T1000 (cell line): ENCODE measurements at places on chromosomes 7 and 10.

DNA sequence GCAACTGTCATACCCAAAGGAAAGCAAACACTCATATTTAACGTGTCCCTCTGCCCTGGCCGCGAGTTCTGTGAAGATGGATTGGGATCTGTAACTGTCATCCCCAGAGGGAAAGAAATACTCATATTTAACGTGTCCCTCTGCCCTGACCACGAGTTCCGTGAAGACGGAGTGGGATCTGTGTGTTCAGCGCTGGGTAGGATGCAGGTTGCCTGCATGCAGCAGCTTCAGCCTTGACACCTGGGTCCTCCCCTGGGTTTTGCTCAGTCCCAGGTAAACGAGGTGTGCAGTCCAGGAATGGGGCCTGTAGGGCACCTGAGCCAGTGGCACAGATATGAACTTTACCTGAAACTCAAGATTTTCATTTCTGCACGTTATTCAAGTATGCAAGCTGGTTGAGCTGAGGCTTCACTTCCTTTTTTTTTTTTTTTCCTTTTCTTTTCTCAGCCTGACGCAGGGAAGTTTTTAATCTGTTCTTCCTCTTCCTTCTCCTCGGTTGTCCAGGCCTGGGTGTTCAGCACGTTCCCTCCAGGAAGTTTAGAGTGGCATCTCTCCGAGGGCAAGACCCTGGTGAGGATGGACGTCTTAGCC, 159.0 kb upstream of the SHH start:
- no peak for DNase-seq

DNA sequence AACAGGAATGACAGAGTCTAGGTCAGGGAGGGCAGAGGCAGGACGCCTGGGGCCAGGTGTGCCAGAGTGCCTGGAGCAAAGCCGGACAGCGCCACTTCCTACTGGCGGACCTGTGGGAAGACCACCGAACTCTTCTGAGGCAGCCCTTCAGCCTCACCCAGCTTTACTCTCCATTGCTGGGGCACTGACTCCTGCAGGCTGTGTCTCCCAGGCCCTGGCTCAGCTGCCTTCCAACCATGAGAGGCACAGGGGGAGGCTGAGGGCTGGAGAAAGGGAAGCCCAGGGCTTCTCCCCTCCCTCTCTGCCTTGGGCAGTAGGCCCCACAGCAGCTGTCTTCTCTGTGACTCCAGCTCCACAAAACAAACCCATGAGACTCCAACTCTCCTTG, 139.6 kb upstream of the UNC5B start:
- DNase-seq: no peak

GRCh38 chr7:66939325-66939724, 18.3 kb downstream of the TMEM248 start:
- no peak for DNase-seq

DNA sequence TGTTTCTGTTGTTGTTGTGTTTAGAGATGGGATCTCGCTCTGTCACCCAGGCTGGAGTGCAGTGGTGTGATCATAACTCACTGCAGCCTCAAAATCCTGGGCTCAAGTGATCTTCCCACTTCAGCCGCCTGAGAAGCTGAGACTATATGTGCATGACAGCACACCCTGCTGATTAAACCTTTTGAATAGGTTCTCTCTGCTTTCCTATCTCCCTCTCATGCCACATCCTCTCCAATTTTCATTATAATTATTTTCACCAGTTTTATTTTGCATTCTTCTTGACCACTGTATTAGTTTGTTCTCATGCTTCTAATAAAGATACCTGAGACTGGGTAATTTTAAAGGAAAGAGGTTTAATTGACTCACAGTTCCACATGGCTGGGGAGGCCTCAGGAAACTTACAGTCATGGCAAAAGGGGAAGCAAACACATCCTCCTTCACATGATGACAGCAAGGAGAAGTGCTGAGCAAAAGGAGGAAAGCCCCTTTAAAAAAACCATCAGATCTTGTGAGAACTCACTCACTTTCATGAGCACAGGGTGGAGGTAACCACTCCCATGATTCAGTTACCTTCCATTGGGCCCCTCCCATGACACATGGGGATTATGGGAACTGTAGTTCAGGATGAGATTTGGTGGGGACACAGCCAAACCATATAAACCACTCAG, 12.9 kb downstream of the AGK start:
- DNase-seq: no peak

GRCh38 chr7:105530126-105530525, 1.9 kb upstream of the RINT1 start:
- DNase-seq: no peak

GRCh38 chr7:29990931-29991330, 1.3 kb upstream of the SCRN1 start:
- DNase-seq: no peak

GRCh38 chr7:1062296-1063294, 18.2 kb downstream of the GPR146 start:
- no peak for DNase-seq

GRCh38 chr7:132311733-132312132, 264.5 kb downstream of the PLXNA4 start:
- no peak for DNase-seq

DNA sequence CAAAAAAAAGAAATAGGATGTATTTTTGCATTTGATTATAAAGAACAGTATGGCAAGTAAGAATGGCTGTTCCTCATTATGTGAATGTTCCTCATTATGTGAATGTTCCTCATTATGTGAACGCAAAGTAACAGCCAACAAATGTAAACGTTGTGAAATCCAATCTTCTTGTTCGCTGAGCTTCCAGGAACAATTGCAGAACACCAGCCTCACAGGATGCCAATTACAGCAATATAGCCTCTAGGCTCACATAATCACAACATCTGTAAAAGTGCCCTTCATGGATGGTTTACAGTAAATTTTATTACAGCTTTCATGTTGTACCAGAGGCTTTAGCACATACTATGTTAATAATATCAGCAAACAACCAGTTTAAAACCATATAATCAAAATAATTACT, 71.6 kb downstream of the THSD7A start:
- no peak for DNase-seq

GRCh38 chr7:79361214-79361613, 92.3 kb downstream of the MAGI2 start:
- no peak for DNase-seq

- DNase-seq: no peak
These were observed 72.6 kb upstream of the NFKB2 start for GRCh38 chr10:102322914-102323313.

DNA sequence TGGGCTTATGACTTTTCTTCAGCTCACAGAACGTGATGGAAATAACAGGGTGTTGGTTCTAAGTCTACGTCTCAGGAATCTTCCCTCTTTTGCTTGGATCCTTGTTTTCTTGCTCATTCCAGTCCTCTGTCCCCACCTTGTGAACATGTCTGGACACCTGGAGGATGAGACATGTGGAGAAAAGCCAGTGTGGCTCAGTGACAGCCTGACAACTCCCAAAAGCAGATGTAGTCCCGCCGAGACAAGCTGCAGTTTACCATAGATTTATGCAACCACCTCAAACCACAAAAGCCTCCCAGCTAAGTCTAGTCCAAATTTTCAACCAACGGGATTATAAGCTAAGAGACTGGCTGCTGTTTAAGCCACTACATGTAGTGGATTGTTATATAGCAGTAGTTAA, 476.1 kb downstream of the SH2D4B start:
- DNase-seq: no peak

DNA sequence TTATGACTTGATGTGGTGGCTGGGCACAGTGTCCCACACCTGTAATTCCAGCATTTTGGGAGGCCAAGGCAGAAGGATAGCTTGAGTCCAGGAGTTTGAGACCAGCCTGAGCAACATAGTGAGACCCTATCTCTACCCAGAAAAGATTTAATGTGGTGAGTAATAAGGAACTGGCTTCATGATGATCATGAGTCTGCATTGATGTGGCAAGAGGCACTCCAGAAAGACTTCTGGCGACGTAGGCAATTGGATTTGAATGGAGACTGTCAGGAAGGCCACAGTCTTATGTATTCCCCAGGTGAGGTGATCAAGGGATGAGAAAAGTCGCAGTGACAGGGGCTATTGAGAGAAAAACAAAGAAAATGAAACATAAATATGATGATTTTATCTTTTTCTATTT, 138.0 kb downstream of the CACNB2 start:
- DNase-seq: no peak

GRCh38 chr10:77441353-77442166, 196.0 kb downstream of the KCNMA1 start:
- DNase-seq: no peak

GRCh38 chr10:132016514-132016913, 34.8 kb upstream of the BNIP3 start:
- DNase-seq: no peak

GRCh38 chr10:20489961-20490360, 407.1 kb downstream of the NEBL start:
- no peak for DNase-seq

DNA sequence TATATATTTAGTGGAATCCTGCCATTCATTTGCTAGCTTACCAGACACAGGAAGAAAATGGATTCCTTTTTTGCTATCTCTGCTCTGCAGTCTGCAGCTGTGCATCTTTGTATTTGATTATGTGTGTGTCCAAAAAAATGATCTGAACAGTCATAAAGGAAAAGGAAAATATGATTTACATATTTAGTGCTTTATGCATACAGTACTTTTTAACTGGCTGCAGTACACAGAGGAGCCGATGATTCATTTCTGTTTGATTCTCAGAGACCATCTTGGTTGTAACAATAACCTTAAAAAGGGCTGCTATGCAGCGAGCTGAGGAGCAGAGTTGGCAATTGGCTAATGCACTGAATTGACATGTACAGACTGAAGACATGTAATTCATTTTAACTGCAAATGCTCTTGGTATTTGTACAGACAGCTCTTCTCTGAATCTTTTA, 151.3 kb upstream of the FZD1 start:
- DNase-seq: no peak
